Activated naive CD8-positive, alpha-beta T cell treated with anti-CD3 and anti-CD28 coated beads, Interleukin-2, amount 50 U/mL, for 16 hours (primary cell): ENCODE measurements at places on chromosomes 2 and 18.

- DNase-seq, result no peak
Measured at GRCh38 chr2:86420913-86421312, 20.3 kb upstream of the KDM3A start.

GRCh38 chr2:177796011-177796410, 276.6 kb downstream of the PDE11A start:
- no peak for DNase-seq

- DNase-seq, result no peak
Measured at GRCh38 chr2:152609154-152609553, 108.1 kb downstream of the PRPF40A start.

DNA sequence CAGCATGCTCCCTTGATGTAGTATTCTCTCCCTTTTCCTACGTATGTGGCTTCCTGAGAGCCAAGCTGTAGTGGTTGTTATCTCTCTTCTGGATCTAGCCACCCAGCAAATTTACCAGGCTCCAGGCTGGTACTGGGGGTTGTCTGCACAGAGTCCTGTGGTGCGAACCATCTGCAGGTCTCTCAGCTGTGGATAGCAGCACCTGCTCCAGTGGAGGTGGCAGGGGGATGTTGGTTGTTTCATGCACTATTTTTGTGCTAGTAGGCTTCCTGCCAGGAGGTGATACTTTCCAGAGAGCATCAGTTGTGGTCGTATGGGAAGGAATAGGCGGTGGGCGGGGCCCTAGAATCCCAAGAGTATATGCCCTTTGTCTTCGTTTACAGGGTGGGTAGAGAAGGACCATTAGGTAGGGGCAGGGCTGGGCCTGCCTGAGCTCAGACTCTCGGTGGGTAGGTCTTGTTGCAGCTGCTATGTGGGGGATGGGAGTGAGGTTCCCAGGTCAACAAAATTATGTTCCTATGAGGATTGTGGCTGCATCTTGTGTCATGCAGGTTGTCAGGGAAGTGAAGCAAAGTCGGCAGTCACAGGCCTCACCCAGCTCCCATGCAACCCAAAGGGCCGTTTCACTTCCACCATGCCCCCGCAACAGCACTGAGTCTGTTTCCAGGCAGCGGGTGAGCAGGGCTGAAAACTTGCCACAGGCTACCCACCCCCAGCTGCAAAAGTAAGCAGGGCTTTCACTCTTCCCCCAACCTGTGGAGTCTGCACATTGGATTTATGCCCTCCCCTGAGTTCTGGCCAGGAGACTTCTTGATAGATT, 1139.5 kb downstream of the BCL11A start:
- no peak for DNase-seq

DNA sequence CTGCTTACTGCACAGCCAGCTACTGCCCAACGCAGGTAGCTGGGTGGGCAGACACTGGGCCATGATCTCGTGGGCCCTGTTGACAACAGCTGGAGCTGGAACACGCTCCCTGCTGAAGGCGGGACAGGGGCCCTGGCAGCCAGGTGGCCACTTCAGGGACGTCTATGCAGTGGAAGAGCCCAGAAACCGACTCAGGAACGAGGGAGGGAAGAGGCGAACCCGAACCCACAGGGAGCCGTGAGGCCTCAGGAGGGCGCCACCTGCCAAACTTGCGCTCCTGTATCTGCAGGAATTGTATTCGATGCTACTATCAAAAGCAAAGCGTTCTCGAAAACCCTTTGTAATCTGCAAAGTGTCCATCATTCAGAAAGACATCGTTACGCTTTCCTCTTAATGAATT, 198.4 kb downstream of the EIPR1 start:
- no peak for DNase-seq

GRCh38 chr2:147331790-147332419, 512.9 kb upstream of the ACVR2A start:
- DNase-seq, result no peak
